ENCODE measurements at places on chromosomes 3 and 15.

GRCh38 chr3:173009410-173009809 is 131.6 kb downstream of the SPATA16 start:
- no peak overlapping the region for H3K27ac ChIP-seq
- H3K27me3 ChIP-seq: no peaks in the 10 kb centered on the region
- no peaks in the 10 kb centered on the region for H3K4me1 ChIP-seq
- H3K4me3 ChIP-seq: no peak overlapping the region

DNA sequence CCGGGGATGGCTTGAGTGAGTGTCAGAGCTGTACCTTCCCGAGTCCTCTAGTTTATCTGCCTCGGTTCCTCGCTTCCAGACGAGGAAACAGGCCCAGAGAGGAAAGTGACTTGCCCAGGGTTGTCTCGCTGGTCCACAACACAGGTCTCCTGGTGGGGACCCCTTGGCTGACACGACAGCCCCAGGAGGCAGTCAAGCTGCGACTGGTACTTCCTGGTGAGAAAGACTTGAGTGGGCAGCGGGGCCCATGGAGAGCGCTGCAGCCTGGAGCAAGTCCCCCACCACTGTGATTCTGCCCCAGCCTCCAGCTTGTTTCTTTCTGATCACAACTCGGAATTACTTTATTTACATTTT is 600 bp upstream of the CHRNA5 start:
- H3K27me3 ChIP-seq: no peaks in the 10 kb centered on the region
- no peak overlapping the region for H3K27ac ChIP-seq
- no peaks in the 10 kb centered on the region for H3K4me1 ChIP-seq
- no peak overlapping the region for H3K4me3 ChIP-seq
- no peaks in the 10 kb centered on the region for H3K36me3 ChIP-seq

DNA sequence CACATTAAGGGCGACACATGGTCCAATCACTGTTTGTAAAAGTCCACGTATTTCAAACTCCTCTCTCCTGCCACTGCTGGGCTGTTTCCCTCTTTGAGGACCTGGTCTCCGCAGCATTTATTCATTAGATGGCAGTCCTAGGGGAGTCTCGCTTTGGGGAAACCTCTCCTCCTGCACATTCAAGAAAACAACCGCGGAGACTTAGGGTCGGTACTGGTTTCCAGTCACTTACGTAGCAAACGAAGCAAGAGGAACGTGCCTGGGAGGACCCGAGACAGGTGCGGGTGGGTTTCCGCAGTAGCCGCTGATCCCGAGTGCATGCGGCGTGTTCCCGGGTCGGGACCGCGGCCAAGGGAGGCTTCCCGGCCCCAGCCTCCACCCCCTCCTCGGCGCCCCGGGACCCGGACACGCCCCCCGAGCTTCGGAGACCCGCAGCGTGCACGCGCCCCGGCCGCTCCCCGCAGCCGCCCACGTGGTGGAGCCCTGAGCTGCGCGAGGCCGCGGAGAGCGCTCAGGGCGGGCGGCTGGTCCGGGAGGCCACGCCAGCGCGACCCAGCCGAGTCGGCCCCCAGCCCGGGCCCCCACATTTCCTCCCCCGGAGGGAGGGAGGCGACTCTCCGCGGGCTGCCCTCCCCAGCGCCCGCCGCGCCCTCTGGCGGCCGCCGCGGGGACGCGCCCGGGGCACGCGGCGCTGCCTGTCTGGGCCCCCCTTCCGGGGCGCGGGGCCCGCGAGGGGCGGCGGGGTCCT is 1.1 kb upstream of the IGF1R start:
- H3K27ac ChIP-seq: no peak overlapping the region
- peak overlapping the region; percentile 67 for H3K4me3 ChIP-seq
- no peaks in the 10 kb centered on the region for H3K36me3 ChIP-seq
- DNase-seq: peak; percentile 54
- peaks cover 11% of the 10 kb centered on the region for H3K4me1 ChIP-seq

- H3K4me1 ChIP-seq: peaks cover 17% of the 10 kb centered on the region
- H3K4me3 ChIP-seq: no peak overlapping the region
- no peaks in the 10 kb centered on the region for H3K27me3 ChIP-seq
Observed at GRCh38 chr15:67039384-67040075, 25.9 kb upstream of the SMAD3 start.

DNA sequence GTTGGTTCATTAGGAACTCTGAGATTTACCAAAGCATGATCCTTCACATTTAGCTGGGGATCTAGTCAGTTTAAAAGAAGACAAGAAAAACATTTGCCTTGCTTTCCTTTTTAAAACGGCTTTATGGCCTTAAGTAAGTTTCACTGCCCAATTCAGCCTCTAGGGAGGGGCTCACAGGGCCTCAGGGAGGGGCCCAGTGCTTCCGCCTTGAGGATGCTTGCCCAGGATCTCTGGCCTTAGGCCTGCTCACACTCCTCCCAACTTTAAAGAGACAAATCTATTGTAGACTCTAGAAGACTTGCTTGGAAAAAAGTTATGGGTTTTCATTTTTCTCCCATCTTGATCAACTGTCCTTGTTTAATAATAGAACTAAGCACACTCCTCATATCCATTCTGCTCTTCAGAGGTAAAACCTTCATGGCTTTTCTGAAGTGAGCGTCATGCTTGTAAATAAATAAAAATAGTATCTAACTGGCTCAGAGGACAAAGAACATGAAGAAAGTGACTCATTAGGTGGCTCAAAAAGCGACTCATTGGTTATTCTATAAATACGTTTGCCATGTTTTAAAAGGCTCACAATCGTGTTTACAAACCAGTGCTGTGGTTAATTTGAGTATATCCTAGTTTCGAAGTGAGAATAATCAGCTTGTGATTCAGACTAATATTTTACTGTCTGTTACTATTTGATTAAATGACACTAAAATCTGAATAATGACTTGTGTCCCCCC is 13.7 kb downstream of the PDHB start:
- peaks cover 11% of the 10 kb centered on the region for H3K36me3 ChIP-seq
- H3K4me3 ChIP-seq: no peak overlapping the region
- H3K4me1 ChIP-seq: no peaks in the 10 kb centered on the region
- no peak overlapping the region for H3K27ac ChIP-seq
- DNase-seq: no peak

- H3K27ac ChIP-seq: no peak overlapping the region
- H3K4me3 ChIP-seq: no peak overlapping the region
- no peak for DNase-seq
Observed at GRCh38 chr3:59280113-59280512, 230.3 kb upstream of the CFAP20DC start.

GRCh38 chr15:67511606-67512005 is 9.3 kb upstream of the C15orf61 start:
- H3K4me3 ChIP-seq: no peak overlapping the region
- no peak for DNase-seq
- H3K36me3 ChIP-seq: no peaks in the 10 kb centered on the region
- H3K27me3 ChIP-seq: no peaks in the 10 kb centered on the region
- H3K27ac ChIP-seq: no peak overlapping the region

GRCh38 chr3:167976516-167977361 is 119.0 kb downstream of the GOLIM4 start:
- H3K4me3 ChIP-seq: no peak overlapping the region
- H3K4me1 ChIP-seq: no peaks in the 10 kb centered on the region
- no peaks in the 10 kb centered on the region for H3K36me3 ChIP-seq
- H3K27ac ChIP-seq: no peak overlapping the region
- H3K27me3 ChIP-seq: no peaks in the 10 kb centered on the region

DNA sequence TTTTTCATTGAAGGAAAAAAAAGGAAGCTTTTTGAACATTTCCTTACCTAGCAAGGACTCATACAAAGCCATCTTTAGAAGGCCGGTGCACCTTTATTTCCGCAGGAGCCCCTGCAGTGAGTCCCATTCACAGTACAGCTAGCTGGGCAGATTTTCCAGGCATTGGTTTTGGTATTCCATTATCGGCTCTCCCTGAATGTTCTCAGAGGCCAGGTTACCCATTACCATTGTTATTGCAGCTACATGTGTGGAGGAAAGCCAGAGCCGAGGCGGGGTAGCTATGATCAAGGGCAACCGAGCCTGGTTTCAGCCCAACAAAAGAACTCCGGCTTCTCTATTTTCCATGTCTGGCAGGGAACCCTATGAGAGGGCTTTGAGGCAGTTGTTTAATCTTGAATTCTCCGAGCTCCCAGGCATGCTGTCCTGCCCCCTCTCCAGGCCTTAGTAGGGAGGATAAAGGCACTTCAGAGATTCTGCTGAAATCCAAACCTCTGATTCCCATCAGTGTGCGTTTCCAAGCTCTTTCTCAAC is 100.3 kb downstream of the LRRK1 start:
- peaks cover 2% of the 10 kb centered on the region for H3K36me3 ChIP-seq
- H3K4me3 ChIP-seq: no peak overlapping the region
- H3K4me1 ChIP-seq: no peaks in the 10 kb centered on the region
- DNase-seq: no peak
- H3K27ac ChIP-seq: no peak overlapping the region
- no peaks in the 10 kb centered on the region for H3K27me3 ChIP-seq

GRCh38 chr3:178508443-178508825 is 27.8 kb upstream of the KCNMB2 start:
- no peaks in the 10 kb centered on the region for H3K4me1 ChIP-seq
- no peaks in the 10 kb centered on the region for H3K36me3 ChIP-seq
- no peak overlapping the region for H3K4me3 ChIP-seq
- no peaks in the 10 kb centered on the region for H3K27me3 ChIP-seq

- H3K4me3 ChIP-seq: peak overlapping the region; percentile 64
- DNase-seq: no peak
- no peak overlapping the region for H3K27ac ChIP-seq
- H3K27me3 ChIP-seq: no peaks in the 10 kb centered on the region
- H3K4me1 ChIP-seq: peaks cover 5% of the 10 kb centered on the region
Observed at GRCh38 chr3:32105291-32106131, 909 bp upstream of the GPD1L start.

DNA sequence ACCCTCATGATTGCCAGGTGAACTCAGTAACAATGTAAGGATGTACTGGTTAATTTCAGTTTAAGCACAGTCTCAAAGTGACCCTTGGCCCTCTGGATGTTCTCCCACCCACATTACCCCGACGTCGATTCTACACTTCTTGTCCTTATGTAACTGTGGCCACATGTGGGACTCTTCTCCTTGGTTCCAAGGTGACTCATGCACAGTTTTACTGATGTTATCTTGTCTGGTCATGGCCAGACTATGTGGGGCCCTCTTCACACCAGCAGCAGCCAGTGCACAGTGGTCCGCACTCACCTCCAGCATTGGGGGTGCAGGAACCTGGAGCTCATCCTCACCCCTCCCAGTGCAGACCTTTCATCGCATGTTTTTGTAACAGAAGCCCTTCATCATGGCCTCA is 519.4 kb downstream of the OCA2 start:
- DNase-seq: no peak
- H3K36me3 ChIP-seq: no peaks in the 10 kb centered on the region
- H3K4me1 ChIP-seq: no peaks in the 10 kb centered on the region
- H3K27me3 ChIP-seq: no peaks in the 10 kb centered on the region

DNA sequence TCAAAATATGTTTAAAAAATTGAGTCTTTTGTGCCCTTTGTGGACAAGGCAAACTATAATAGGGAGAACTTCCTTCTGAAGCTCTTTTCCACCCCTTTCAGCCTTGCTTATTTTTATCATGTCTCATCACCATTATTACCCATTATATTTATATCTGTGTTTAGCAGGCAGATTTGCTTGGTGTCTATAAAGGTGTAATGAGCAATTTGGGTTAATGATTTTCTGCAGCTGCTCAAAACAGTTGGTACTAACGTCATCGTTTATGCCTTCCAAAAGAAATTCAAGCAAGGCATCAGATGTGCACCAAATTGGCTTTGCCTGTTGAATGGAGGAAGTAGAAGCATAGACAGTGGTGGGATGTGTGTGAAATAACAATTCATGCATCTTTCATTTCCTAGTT is 483.7 kb upstream of the SGO1 start:
- H3K27ac ChIP-seq: no peak overlapping the region
- H3K4me3 ChIP-seq: no peak overlapping the region

DNA sequence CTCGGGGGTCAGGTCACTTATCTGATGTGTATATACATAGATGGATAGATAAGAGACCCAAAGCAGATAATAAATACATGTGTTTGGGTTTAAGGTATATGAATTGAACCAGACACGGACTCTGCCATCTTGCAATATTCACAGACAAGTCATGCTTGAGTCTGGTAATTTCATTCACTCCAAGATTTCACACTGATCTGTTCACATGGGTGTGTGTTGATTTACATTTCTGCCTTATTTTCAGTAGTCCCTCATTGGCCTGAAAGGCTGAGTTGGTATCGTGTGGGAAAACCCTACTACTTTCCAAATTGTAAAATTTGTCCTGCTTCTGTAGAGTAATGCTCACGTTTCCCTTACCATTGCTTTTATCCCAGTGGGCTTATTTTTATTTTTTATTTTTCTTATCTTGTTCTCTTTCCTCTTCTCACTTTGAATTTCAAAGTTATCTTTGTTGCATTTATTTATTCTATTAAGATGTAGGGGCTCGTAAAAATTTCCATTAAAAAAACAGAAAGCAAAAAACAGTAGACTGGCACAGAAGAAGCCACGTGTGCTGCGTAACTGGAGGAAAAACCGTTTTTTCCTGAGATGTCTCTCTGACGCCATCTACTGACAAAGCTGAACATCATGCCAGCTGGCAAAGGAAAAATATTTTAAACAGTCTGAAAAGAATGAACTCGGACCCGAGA is 10.8 kb upstream of the MFSD1 start:
- peak overlapping the region; percentile 3 for H3K4me3 ChIP-seq
- peak; percentile 74 for DNase-seq
- no peaks in the 10 kb centered on the region for H3K36me3 ChIP-seq
- peak overlapping the region; percentile 22 for H3K27ac ChIP-seq
- H3K27me3 ChIP-seq: no peaks in the 10 kb centered on the region
- H3K4me1 ChIP-seq: peaks cover 22% of the 10 kb centered on the region

GRCh38 chr3:178960181-178960580 is 111.4 kb downstream of the ZMAT3 start:
- H3K27me3 ChIP-seq: no peaks in the 10 kb centered on the region
- no peak overlapping the region for H3K4me3 ChIP-seq
- H3K27ac ChIP-seq: no peak overlapping the region
- H3K4me1 ChIP-seq: no peaks in the 10 kb centered on the region

DNA sequence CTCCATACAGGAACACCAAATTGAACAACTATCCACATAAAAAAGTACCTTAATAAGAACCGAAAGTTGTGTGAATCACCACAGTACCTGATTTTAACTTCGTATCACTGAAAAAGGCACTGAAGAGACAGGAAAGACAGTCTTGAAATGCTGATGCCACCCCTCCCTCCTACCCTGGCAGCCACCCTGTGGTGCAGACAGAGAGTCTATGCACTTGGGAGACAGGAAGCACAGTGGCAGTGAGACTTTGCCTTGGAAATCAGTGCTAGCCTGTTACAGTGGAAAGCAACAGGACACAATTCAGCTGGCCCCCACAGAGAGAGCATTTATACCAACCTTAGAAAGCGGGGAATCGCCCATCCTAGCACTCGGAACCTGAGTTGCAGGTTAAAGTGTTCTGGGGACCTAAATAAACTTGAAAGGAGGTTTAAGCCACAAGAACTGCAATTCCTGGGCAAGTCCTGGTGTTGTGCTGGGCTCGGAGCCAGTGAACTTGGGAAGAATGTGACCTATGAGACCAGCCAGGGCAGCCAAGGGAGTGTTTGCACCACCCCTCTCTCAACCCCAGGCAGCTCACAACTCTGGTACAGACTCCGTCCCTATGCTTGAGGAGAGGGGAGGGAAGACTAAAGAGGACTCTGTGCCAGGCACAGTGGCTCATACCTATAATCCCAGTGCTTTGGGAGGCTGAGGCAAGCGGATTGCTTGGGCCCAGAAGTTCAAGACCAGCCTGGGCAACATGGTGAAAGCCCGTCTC is 240.1 kb downstream of the ISL2 start:
- H3K4me3 ChIP-seq: no peak overlapping the region
- H3K4me1 ChIP-seq: no peaks in the 10 kb centered on the region
- H3K27me3 ChIP-seq: no peaks in the 10 kb centered on the region
- peak; percentile 70 for DNase-seq
- no peak overlapping the region for H3K27ac ChIP-seq

- no peak overlapping the region for H3K4me3 ChIP-seq
- H3K27ac ChIP-seq: peak overlapping the region; percentile 45
- DNase-seq: peak; percentile 55
- no peaks in the 10 kb centered on the region for H3K27me3 ChIP-seq
- H3K4me1 ChIP-seq: peaks cover 47% of the 10 kb centered on the region
- H3K36me3 ChIP-seq: no peaks in the 10 kb centered on the region
Observed at GRCh38 chr15:59304034-59304795, 68.5 kb downstream of the MYO1E start.
